AML-193 (cell line): ENCODE measurements at places on chromosomes 12 and 14.

GRCh38 chr12:115135800-115136211 lies 451.8 kb upstream of the TBX3 start:
- no peak for DNase-seq

- no peak for DNase-seq
Observed at GRCh38 chr12:105960319-105961083, 178.3 kb downstream of the NUAK1 start.

- DNase-seq, result no peak
Observed at GRCh38 chr12:62703011-62703380, 232.0 kb downstream of the PPM1H start.

- no peak for DNase-seq
Observed at GRCh38 chr14:57846596-57846995, 19.3 kb downstream of the SLC35F4 start.

GRCh38 chr14:23345987-23346692 lies 6.5 kb downstream of the SLC22A17 start:
- no peak for DNase-seq

- no peak for DNase-seq
Observed at GRCh38 chr12:54431911-54432814, 13.1 kb upstream of the ITGA5 start.

DNA sequence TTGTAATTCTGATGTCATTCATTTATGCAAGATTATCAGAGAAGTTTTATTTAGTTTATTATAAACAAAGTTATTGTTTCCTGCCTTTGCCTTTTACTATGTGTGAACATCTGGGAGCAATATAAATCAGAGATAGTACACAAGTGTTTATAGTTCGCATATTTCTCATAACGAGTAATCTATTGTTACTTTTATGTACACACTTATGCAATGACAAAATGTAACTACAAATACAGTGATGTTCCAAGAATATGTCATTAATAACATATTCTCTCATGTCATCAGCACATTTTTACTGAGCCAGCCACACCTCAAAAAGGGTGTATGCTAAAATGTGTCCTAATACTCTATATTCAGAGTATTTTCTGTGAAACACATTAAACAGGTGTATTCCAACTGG lies 243.2 kb downstream of the ALX1 start:
- no peak for DNase-seq

GRCh38 chr12:111309584-111309983 lies 59.3 kb downstream of the PHETA1 start:
- no peak for DNase-seq

- no peak for DNase-seq
Observed at GRCh38 chr12:86669010-86669409, 412.8 kb upstream of the MGAT4C start.

- peak; percentile 44 for DNase-seq
Observed at GRCh38 chr14:59359431-59360124, 105.6 kb downstream of the GPR135 start.

DNA sequence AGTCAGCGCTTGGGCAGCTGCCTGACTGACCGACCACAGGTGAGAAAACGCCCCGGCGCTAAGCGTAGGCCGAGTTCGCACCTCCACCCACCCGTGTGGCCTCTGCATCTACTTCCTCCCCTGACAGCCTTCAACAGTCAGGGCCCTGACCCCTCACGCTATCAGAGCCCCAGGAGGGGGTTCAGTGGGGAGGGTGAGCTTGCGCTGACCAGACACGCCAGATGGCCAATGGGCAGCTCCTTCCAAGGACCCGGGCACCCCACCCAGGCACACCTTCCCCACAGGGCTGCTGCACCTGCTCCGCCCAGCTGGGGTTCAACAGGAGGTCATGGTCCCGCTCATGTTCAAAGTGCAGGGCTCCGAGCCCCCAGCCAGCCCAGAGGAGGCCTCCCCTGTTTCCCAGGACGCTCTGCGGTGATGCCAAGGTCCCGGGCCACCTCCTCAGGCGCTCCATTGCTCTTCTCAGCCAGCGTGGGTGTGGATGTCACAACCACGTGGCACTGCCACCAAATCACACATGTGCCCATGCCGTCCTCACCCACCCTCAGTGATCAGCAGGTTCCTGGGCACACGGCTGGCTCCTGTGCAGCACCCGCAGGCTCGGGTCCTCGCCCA lies 48.7 kb upstream of the BCL11B start:
- no peak for DNase-seq

DNA sequence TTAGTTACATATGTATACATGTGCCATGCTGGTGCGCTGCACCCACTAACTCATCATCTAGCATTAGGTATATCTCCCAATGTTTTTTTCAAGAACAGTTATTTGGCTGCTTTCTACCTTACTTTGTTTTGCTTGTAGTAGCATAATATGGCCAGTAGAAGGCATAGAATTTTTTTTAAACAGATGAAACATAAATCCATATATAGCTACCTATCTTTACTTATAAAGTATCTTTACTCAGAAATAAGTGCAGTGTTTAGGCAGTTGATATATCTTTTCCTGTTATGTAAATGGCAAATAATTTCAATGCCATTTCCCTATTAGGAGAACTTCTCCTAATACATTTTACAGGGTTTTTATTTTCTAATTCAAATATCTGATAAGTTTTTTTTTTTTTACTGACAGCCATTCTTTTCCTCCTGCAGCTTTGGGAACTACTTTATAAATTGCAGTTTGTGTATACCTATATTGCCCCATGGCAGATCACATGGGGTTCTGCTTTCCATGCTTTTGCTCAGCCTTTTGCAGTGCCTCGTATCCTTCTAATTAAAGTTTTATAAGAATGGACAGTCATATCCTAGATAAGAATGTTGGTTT lies 143.1 kb downstream of the PCNX1 start:
- peak; percentile 21 for DNase-seq
